ENCODE measurements at places on chromosomes 13 and 19.

DNA sequence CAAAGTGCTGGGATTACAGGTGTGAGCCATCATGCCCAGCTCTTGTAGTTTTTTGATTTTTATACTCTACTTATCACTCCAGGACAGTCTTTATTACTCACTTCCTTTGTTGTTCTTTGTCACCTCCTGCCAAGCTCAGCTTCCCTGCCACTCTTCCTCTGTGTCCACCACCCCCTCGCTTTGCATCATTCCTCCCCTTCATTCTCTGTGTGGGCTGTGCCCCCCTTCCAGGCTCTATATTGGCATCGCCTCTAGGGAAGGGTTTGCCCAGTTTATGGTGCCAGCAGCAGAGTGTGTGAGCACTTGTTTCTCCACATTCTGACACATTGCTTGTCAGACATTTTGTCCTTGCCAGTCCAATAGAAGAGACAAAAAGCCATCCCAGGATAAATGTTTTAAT, 15.1 kb downstream of the ZNF302 start:
- DNase-seq = no peak

DNA sequence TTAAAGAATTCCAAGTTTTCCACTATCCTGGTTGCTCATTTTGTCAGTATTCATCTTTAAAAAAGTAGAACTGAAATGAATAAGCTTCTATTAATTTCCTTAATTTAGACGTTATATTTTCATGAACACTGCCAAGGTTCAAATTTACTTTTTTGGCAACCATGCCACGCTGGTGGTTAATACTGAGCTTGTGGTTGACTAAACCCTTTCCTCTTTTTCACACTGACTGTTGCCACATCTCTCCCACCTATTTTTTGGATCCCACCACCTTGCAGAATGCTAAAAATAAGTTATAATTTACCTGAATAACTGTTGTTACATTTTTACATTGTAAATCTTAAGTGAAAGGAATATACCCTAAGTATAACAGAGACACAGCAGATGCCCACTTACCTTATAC, 45.0 kb downstream of the FLT3 start:
- DNase-seq = peak; percentile 61

DNA sequence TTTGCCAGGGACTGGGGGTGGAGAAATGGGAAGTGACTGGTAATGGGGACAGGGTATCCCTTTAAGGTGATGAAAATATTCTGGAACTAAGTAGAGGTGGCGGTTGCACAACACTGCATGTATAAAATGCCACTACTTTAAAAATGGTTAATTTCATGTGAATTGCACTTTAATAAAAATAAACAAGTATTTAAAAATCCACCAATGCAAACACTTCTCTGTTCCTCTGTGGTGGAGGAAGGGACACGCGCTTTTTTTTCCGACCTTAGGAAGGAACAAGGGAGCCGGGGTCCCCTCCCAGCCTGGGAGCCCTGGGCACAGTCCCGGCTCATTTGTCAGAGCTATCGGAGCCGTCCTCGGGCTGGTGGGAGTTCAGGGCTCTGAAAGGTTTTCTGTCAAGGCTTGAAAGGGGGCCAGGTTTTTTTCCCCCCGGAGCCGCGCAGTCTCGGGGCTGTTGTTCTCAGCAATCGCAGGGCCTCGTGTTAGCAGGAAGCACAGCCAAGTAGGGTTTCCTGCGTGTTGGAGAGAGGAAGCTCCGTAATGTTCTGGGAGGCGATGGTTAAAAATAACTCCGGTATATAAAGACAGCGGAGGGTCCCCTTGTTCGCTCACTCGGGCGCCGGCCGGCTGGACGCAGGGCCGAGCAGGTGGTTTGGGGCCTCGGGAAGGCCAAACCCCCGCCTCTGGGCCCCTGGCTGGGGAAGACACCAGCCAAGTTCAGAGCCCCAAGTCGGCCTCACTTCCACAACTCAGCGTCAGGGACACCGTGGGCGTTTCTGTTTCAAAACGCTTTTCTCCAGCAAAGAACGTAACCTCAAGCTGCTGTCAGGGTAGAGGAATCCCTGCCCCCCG, 41.2 kb upstream of the KLF2 start:
- peak; percentile 91 for DNase-seq

DNA sequence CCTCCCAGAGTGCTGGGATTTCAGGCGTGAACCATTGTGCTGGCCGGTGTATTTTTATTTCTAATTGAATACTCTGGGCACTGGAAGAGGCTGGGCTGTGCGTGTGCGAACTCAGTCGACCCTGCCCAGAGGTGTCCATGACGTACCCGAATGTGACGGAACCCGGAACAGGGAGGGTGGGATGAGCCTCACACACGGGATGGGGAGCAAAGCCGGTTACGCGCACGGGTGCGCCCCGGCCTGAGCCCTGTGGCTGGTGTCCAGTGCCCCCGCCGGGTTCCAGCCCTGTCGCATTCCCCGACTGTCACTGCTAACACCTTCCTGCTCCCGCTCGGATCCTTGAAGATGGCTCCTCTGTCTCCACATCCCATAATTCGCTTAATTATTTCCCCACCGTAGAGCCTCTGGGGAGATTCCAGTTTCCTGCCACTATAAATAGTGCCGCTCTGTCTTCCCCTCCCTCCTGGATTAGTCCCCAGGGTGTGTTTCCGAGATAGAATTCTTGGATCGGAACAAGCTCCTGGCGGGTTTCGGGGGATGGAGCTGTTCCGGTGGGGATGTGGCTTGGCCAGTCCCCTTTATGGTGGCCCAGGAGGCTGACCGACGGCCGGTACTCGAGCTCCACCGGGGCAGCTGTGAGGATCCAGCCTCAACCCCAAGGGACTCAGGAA, 22.0 kb downstream of the SBNO2 start:
- no peak for DNase-seq

DNA sequence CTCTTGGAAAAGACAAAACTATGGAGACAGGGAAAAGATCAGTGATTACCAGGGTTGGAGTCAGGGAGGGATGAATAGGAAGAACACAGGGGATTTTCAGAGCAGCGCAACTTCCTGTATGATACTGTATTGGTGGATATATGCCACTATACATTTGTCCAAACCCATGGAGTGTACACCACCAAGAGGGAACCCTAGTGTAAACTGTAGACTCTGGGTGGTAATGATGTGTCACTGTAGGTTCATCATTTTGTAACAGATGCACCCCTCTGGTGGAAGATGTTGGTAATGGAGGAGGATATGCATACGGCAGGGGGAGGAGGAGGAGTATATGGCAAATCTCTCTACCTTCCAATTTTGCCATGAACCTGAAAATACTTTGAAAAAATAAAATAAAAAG, 68.1 kb downstream of the UFM1 start:
- DNase-seq = peak; percentile 20

DNA sequence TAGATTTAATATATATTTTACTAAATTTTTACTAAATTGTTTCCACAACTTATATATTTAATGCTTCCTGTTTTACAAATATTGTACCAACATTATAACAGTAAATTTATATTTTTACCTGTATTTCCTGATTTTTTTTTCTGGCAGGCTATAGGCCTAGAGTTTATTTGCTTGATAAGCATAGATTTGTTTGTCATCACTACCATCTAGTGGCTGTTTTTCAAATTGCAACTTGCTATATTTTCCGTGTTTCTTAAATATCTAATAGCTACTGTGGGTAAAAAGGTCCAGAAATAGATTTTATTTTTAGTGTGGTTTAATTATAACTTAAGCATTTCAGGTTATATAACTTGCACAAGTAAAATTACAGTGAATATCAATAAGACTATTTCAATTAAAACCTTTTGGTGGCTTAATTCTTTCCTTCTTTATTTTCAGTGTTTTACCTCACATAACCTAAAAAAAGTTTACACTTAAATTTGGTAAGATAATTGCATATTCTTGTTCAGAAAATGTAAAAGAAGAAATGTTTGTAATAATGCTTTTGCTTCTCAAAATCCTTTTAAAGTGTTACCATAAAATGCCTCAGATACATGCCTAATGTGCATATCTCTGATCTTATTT, 60.6 kb downstream of the NDFIP2 start:
- peak; percentile 77 for DNase-seq

DNA sequence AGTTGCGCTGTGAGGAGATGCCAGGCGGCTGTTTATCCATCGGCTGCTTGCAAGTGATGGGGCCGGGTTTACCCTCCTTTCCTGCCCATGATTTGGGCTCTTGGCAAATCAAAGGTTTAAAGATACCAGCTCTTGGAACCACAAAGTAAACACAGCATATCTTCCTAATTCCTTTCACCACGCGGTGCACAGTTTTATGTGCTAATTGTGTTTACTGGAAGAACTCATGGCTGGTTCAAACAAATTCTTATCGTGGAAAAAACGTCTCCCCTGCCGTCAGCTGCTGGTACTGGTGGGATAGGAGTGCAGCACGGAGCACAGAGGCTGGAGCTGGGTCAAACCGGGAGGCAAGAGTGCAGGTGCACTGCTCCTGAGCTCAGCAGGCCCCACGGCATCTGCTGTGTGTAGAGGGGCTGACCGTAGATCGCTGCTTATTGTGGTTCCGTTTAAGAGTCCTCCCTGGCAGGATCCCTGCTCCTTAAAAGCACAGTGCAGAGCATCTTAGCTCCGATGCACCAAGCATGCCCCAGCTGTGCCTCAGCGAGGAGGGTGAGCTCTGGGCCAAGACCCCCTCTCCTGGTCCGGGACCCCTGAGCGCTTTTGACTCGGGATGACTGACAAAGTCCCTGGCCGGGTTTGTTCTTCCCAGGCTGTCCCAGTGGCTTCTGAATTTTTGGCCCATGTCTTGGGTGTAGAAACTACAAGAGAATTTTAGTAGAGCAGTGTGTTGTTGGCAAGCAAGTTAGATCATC, 51.3 kb upstream of the GAS6 start:
- no peak for DNase-seq

DNA sequence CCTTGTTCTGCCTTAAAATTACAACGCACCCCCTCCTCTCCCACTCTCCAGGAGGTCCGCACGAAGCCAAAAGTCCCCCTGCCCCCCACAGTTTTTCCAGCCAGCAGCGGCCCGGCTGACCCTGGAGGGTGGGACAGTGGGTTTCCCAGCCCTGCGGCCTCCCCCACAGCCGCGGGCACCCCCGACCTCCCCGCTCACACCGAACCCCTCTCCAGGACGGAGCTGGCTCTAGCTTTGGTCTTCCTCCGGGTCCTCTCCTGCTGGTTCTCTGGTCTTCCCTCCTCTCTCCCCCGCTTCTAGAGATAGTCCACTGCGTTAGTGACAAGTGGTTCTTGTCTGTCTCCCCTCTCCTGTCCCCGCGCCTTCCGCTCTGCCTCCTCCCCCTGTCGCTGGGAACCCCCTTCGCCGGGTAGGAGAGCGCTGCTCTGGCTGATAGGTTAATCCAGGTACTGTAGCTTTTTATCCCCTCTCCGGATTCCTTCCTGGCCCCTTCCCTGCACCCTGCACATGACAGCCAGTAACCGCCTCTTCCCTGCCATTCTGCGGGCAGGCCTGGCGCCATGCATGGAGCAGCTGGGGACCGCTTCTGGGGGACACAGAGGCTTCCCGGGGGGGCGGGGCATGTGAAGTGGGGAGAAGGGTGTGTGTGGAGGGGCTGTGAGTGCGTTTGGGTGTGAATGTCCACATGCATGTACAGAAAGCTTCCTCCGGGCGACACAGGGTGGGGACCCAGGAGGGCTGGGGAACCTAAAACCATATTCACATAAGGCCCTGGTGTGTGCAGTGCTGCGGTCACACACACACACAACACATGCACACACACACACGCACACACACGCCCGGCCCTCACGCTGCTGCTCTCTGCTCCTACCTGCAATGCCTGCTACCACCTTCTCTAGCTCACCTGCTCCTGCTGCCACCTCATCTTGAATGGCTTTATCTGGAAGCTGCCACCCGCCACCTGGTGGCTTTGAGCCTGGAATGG, 17.2 kb downstream of the PRR36 start:
- DNase-seq = no peak

GRCh38 chr13:73198991-73199411, 140.2 kb downstream of the KLF5 start:
- no peak for DNase-seq

DNA sequence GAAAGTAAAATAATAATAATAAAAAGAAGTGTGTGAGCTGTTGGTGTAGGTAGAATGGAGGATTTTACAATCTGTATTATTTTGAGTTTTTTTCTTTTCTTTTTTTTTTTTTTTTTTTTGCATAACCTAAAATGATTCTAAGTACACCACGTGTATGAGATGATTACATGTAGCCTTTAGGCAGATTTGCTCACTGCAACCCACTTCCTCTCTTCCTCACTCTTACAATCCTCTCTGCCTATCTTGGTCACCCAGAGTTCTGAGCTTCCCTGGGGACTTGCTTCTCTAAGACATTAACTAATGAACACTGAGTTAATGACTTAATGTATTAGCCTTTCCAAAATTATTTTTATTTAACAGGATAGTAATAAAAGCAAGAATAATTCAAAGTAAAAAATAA, 1169.6 kb downstream of the EFNB2 start:
- peak; percentile 69 for DNase-seq

GRCh38 chr13:52195401-52195837, 36.0 kb upstream of the NEK3 start:
- no peak for DNase-seq

DNA sequence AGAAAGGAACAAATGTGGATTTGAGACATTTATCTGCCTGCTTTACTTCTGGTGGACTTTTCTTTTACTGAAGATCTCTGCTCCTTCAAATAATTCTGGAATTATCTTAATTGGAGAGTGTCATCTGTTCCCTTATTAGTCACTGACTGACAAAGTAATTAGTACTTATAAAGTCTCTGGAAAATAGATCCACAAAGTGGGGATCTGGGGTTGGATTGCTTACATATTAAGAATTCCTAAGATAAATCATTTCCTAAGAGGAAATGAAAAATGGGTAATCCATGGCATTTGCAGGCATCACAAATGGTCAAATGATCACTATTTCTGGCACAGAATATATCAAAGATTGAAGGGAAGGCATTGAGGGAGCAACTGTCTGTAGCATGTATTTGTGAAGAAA, 137.4 kb upstream of the SLITRK5 start:
- DNase-seq = no peak

DNA sequence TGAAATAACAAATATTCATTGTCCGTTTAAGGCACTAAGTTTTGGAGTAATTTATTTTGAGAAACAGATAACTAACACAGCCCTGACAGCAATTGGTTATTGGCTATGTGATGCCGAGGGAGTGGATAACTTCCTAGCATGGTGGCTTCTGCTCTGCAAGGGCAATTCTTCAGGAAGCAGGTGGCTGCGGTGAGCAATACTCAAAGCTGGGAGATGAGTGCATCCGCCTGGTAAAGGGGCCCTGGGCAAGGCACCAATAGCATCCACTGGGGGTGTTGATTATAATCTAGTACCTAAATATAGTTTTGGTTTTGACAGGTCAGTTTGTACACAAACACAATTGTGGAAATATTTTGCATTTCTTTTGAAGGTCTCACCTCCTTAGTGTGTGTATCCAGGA, 41.0 kb downstream of the CCDC70 start:
- peak; percentile 76 for DNase-seq

- DNase-seq = peak; percentile 24
Observed at GRCh38 chr19:34365463-34366401, 736 bp downstream of the GPI start.
